Activated CD8-positive, alpha-beta memory T cell treated with anti-CD3 and anti-CD28 coated beads, Interleukin-2, amount 10 ng/mL, durations not matched to agents 7 days and 5 days (primary cell): ENCODE measurements at places on chromosomes 2 and 18. TPM values are rescaled to one million over a fixed set of nuclear protein-coding genes. Genes with fewer than 3 reads are reported as not detected.

Gene C1QL2
- total RNA-seq: not detected

GRCh38 chr2:205865905-205866441 is 183.7 kb downstream of the NRP2 start:
- no peak overlapping the region for H3K4me3 ChIP-seq
- H3K4me1 ChIP-seq: peaks cover 22% of the 10 kb centered on the region
- H3K27ac ChIP-seq: no peak overlapping the region
- H3K36me3 ChIP-seq: no peaks in the 10 kb centered on the region
- no peak for DNase-seq

DNA sequence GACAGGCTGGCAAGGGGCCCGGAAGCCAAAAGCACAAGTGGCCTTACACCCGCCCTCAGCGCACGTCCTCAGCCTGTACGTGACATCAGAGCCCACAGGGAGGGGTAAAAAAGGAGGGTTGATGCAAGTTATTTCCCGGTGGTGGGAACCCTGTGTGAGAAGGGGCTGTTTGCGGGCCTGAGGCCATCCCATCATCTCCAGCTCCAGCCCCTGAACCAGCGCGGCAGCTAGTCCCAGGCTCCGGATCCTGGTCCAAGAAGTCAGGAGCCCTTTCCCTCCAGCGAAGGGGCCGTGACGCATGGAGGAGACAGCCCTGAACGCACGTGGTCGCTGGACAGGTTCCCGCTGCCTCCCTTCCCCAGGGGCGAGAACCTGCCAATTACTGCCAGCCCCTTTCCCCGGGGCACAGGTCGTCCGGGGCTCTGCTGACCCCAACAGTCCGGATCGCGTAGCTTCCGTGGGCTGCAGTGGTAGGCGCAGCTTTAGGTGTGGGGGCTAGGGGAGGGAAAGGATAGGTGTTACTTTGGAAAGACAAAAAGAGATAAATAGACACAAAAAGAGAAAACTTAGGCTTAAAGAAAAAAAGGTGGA is 1.3 kb upstream of the LRP2 start:
- H3K36me3 ChIP-seq: no peaks in the 10 kb centered on the region
- H3K4me1 ChIP-seq: peaks cover 28% of the 10 kb centered on the region
- peak overlapping the region; percentile 83 for H3K4me3 ChIP-seq
- peaks cover 42% of the 10 kb centered on the region for H3K27me3 ChIP-seq
- DNase-seq: peak; percentile 76

Gene TUBA3E
- not detected for total RNA-seq

DNA sequence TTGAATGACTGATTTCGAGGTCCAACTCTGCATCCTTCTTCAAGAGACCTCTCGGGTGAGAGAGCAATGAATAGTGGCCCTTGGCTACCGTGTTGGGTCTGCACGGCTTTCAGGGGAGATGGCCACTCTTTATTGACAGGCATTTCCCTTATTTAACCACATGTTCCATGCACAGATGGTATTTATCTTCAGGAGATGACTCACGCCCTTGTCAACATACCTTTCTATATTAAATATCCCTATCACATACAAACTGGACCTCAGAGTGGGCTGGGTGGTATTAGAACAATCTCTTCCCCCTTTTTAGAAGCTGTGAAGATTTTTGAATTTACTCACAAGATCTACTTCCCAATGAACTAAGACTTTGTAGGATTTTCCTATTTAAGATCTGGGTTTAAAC is 109.6 kb upstream of the CDC42EP3 start:
- no peaks in the 10 kb centered on the region for H3K4me1 ChIP-seq
- no peaks in the 10 kb centered on the region for H3K36me3 ChIP-seq
- no peak for DNase-seq
- no peaks in the 10 kb centered on the region for H3K27me3 ChIP-seq

- H3K4me1 ChIP-seq: no peaks in the 10 kb centered on the region
- no peaks in the 10 kb centered on the region for H3K27me3 ChIP-seq
- no peak overlapping the region for H3K4me3 ChIP-seq
- no peak for DNase-seq
- H3K36me3 ChIP-seq: no peaks in the 10 kb centered on the region
- no peak overlapping the region for H3K27ac ChIP-seq
Observed at GRCh38 chr2:123036300-123036699, 988.8 kb upstream of the CNTNAP5 start.

Gene ABCG8
- total RNA-seq: not detected

Gene SERPINB3
- total RNA-seq: not detected

DNA sequence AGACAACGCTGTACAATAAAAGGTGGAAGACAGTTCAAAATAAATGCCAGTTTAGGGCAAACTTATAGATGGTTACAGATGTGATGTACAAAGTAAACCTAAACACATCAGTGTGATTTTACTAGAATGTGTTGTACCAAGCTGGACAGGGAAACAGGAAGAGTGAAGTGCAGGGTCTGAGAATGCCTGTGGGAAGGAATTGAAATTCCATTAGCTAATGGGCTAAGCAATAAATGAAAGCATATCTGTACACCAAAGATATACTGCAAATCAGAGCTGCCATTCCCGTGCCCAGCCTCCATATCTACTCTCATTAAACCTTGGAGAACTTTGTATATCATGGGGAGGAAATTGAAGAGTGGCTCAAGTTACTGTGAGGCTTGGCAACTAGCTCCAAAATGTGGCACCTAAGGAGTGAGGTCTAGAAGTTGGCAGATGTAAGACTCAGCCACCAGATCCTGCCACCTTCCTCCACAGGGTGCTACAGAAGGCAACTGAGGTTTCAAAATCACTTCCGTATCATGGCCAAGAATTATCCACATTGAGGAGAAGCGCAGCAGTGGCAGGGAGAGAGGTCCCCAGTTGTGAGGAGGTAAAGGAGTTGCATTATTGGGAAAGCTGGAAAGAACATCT is 277.8 kb downstream of the TCF4 start:
- H3K36me3 ChIP-seq: no peaks in the 10 kb centered on the region
- no peak overlapping the region for H3K4me3 ChIP-seq
- H3K27ac ChIP-seq: no peak overlapping the region
- H3K27me3 ChIP-seq: no peaks in the 10 kb centered on the region

- no peaks in the 10 kb centered on the region for H3K36me3 ChIP-seq
- no peak within 1 kb of the TSS for H3K27ac ChIP-seq
- peaks cover 15% of the 10 kb centered on the region for H3K4me1 ChIP-seq
- no peak within 1 kb of the TSS for H3K4me3 ChIP-seq
Observed at GRCh38 chr2:101991721-101992145, at the start of gene IL1R2. IL1R2 (plus strand) TSS chr2:101991960; CDS start chr2:102008576, 16,616 bp downstream.

Gene TXNL1
- 42.5 TPM for total RNA-seq

- H3K27ac ChIP-seq: no peak overlapping the region
- no peak for DNase-seq
- H3K4me1 ChIP-seq: no peaks in the 10 kb centered on the region
Observed at GRCh38 chr2:47653036-47653435, 129.9 kb upstream of the MSH6 start.

DNA sequence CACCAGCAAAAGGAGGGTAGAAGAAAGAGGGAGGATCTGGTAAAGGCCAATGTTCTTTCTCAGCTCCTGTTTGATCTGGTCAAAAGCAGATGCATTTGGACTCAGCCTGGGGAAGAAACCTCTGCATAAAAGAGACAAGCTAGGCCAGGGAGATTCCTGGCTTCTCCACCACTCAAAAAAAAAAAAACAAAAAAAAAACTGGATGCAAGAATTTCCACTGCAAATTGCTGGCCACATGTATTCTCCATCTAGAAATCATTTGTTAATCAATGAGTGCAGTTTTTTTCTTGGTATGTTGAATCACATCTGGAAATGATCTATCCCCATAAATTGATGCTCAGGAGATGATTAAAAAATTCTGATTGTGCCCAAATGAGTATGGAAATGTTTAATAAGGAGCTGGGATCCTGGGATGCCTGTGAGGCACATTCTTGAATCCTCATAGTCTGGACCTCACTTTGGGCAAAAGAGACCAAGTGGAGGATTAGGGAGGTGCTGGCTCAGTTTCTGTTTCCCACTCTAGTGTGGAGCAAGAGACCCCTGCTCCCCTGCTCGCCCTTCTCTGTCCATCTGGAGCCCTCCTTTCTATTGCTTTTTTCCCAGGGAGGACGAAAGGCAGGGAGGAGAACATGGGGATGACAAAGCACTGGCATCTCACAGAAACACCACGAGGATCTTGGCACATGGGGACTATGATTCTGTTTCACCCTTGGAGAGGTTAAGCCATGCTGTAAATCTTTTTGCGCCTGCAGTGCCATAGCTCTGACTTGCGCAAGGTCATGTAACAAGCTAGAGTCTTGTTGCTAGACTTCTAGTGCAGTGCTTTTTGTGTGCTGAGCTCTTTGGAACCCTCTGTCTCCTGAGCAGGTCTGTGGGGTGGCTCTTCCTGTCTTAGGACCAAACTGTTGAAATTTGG is 57.6 kb downstream of the APOB start:
- no peak for DNase-seq
- no peaks in the 10 kb centered on the region for H3K4me1 ChIP-seq
- no peak overlapping the region for H3K27ac ChIP-seq

Gene ACMSD
- total RNA-seq: not detected

DNA sequence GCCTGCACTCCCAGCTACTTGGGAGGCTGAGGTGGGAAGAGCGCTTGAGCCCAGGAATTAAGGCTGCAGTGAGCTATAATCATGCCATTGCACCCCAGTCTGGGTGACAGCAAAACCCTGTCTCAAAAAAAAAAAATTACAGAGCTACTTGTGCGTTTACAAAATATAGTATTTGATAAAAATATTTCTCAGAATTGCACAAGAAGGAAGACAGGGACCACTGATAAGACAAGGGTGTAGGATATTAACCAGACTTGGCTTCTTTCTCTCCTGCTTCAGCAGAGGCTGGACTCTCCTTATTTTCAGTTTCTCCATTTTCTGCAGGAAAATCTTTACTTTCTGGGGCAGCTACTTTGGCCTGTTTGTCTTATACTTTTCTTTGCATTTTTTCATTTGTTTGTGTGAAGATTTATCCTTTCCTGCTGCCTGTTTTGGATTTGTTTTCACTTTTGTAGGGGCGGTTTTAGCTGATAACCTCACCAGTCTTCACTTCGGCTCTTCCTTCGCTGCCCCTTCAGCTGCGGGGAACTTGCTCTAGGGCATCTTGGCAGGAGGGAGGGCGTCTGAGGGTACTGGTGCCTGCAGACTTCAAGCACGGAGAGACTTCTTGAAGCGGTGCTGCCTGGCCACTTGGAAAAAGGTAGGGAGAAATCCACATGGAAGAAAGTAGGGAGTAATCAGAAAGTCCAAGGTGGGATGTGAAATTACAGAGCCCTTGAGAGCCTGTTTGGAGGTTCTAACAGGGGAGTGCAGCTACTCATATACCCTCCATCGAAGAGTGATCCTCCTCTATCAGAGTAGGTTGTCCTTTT is 14.9 kb upstream of the ZDBF2 start:
- no peak for DNase-seq
- peaks cover 4% of the 10 kb centered on the region for H3K4me1 ChIP-seq
- no peak overlapping the region for H3K27ac ChIP-seq
- H3K27me3 ChIP-seq: peaks cover 77% of the 10 kb centered on the region
- no peaks in the 10 kb centered on the region for H3K36me3 ChIP-seq

Gene D2HGDH
- total RNA-seq: 21.6 TPM

- H3K27ac ChIP-seq: no peak overlapping the region
- no peak for DNase-seq
- no peaks in the 10 kb centered on the region for H3K36me3 ChIP-seq
- no peaks in the 10 kb centered on the region for H3K4me1 ChIP-seq
- H3K4me3 ChIP-seq: no peak overlapping the region
- H3K27me3 ChIP-seq: no peaks in the 10 kb centered on the region
Observed at GRCh38 chr18:8357320-8357719, 251.9 kb upstream of the RAB12 start.

DNA sequence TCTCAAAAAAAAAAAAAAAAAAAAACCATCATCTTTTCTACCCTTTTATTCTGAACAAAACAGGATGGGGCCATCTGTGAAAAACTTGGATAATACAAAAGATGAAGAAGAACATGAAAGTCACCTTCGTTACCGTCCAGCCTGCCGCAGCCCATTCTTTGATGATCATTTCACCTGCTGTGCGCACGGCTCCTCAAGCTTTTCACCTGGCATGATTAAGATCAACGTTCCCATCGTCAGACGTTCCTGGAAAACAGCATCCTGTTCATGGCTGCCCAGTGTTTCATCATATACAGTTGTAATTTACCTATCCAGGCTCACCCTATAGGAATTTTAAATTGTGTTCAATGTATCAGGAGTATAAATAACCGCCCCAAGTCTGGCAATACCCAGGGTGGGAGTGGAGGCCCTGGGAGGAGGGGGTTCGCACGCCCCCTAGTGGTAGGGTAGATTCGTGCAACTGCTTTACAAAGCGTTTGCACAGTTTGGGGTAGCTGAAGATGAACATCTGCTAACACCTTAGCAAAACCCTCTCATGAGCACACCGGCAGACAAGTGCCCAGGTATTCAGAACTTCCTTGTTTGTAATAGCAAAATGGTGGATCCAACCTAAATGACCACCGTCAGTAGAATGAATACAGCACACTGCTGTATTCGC is 49.0 kb upstream of the GLI2 start:
- no peaks in the 10 kb centered on the region for H3K36me3 ChIP-seq
- H3K27ac ChIP-seq: no peak overlapping the region
- no peak for DNase-seq
- H3K27me3 ChIP-seq: peaks cover 7% of the 10 kb centered on the region
- no peak overlapping the region for H3K4me3 ChIP-seq

DNA sequence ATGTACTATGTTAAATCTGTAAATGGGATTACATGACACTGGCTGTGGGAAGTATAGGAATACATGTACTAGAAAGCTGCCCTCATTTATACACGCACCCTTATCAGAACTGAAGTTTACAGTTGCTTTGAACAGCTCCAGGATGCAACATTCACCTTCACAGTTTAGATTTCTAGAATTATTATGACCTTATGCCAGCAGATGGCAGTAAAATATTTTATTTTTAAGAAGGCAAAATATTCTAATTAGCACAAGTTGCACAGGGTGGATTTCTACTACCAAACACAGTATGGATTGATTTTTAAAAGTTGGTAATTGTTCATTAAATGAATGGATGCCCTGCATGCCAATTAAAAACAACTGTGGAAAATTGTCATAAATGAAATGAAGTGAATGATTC is 670.4 kb downstream of the KCNJ3 start:
- no peaks in the 10 kb centered on the region for H3K36me3 ChIP-seq
- H3K27me3 ChIP-seq: peaks cover 4% of the 10 kb centered on the region
- no peaks in the 10 kb centered on the region for H3K4me1 ChIP-seq
- no peak for DNase-seq
- H3K27ac ChIP-seq: no peak overlapping the region
- no peak overlapping the region for H3K4me3 ChIP-seq

DNA sequence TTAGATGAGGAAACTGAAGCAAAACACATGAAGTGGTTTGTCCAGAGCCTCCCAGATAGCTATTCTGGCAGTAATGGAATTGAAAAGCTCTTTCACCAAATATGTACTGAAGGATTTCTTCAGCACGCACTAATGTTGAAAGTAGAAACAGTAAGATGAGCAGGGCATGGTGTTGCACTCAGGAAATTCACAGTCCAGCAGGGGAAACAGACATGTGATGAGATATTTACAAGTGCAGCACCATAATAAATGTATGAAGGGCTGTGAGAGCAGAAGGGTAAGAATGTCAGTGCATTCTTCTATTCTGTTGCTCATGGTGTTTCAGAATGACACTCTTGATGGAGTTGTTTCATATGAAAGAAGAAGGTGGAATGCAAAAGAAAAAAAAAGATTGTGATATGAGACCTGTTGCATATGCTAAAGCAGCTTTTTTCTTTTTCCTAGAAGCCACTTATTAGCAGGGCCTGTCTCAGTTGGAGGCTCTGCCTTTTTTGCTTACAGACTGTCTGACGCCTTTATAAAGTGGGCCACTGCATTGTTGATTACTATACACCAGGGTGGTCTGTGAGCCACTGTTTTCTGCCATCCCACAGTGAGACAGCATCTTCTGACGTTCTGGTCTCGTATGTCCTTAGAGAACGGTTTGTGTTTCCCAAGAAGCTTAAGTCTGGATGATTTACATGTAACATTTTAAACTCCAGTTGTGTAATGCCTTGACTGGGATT is 516.9 kb downstream of the ARHGAP15 start:
- DNase-seq: no peak
- no peak overlapping the region for H3K27ac ChIP-seq
- no peaks in the 10 kb centered on the region for H3K27me3 ChIP-seq
- H3K36me3 ChIP-seq: peaks cover 32% of the 10 kb centered on the region
- H3K4me3 ChIP-seq: no peak overlapping the region
